ENCODE measurements at places on chromosomes 12 and 14.

DNA sequence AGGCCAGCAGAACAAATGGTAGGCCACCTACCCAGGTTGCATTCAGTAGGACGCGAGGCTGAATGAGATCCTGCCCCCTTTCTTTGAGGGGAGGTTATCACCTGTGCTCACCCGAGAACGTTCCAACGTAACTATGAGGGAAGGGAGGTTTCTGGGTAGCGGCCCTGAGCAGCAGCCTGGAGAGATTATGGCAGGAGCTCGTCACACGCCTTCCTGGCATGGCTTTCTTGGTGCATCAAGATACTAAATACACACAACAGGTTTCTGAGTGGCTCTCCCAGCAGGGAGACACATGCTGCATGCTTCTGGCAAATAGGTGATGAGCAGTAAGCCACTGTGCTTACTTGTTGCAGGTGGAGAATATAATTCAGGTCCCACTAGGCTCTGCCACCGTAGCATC is 147.7 kb downstream of the CALM1 start:
- DNase-seq = no peak

DNA sequence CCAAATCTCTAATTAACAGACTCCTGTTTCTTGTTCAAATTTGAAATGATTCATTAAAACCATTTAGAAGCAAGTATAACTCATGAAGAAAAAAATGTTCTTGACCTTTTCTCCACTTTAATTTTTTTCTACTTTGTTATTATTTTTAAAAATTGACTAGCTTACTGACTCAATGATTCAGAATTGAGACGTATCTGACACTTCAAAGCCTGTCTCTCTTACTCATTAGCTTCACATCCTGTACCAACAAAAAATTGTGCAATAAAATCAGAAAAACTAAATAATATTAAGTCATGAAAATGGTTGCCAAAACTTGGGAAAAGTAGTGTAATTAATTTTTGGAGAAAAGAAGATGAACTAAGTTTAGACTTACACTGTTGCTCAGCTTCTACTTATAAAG is 331.2 kb downstream of the SLC16A7 start:
- no peak for DNase-seq

DNA sequence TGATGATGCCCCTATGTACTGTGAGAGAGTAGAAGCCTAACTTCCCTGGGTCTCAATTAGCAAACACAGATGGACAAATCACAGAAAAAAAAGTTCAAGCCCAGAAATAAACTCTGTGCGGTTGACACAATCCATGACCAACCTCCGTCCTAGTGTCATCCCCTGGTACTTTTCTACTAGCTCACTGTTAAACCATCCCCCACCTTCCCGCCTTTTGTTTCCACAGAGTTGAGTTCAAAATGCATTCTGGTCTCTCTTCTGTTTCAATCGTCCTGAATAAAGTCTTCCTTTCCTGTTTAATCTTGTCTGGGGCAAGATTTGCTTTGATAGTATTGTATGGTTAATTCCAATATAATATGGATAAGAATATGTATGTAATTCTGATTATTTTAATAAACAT is 199.9 kb downstream of the SLC6A15 start:
- DNase-seq = no peak

GRCh38 chr14:53106768-53107167 is 46.4 kb downstream of the DDHD1 start:
- no peak for DNase-seq

GRCh38 chr12:20097626-20098025 is 270.7 kb upstream of the PDE3A start:
- no peak for DNase-seq

DNA sequence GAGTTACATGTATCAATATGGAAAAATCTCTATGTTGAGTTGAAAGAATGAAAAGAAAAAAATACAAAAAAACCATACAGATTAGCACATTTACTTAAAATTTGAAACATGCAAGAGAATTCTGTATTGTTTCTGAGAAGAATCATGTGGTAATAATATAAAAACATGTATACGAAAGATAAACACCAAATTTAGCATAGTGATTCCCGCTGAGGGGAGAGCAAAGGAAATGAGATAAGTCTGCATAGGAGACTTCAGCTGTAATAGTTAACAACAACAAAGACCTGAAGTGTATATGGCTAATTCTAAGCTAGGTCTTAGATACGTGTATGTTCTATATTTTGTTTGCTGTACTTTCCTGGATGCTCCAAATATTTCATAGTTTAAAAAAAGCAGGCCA is 46.5 kb downstream of the FNTB start:
- no peak for DNase-seq

- DNase-seq = no peak
Measured at GRCh38 chr12:121781484-121781997, 11.9 kb downstream of the RHOF start.

DNA sequence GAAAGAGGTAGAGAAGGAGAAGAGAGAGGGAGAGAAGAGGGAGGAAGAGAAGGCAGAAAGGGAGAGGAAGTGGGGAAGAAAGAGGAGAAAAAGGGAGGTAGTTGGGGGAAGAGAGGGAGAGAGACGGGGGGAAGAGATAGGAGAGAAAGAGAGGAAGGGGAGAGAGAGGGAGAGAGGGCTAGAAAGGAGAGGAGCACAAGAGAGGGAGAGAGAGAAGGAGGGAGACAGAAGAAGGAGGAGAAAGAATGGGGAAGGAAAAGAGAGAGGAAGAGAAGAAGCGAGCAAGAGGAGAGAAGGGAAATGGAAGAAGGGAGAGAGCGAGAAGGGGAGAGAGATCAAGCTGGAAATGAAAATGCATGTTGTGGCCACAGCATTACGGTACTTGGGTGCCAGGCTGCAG is 1368.4 kb upstream of the TMEM132C start:
- DNase-seq = no peak

- no peak for DNase-seq
Measured at GRCh38 chr12:30602678-30603077, 93.0 kb downstream of the IPO8 start.

DNA sequence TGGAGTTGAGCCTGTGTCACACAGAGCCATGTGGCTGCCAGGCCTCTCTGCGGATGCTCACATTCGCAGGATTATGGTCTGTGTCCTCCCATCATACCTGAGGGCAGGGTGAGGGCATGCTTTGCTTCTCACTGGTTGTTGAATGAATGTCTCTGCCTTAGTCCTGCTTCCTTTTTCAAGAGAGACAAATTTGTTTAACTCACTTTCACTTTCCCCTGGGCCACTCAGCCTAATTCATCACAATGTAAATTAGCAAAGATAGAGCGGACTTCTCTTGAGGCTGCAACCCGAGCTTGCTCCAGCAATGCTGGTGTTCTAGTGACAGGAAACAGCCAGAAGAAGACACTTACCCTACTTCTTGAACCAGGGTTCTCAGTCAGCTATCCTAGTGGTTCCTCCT is 35.5 kb upstream of the PAX9 start:
- no peak for DNase-seq

DNA sequence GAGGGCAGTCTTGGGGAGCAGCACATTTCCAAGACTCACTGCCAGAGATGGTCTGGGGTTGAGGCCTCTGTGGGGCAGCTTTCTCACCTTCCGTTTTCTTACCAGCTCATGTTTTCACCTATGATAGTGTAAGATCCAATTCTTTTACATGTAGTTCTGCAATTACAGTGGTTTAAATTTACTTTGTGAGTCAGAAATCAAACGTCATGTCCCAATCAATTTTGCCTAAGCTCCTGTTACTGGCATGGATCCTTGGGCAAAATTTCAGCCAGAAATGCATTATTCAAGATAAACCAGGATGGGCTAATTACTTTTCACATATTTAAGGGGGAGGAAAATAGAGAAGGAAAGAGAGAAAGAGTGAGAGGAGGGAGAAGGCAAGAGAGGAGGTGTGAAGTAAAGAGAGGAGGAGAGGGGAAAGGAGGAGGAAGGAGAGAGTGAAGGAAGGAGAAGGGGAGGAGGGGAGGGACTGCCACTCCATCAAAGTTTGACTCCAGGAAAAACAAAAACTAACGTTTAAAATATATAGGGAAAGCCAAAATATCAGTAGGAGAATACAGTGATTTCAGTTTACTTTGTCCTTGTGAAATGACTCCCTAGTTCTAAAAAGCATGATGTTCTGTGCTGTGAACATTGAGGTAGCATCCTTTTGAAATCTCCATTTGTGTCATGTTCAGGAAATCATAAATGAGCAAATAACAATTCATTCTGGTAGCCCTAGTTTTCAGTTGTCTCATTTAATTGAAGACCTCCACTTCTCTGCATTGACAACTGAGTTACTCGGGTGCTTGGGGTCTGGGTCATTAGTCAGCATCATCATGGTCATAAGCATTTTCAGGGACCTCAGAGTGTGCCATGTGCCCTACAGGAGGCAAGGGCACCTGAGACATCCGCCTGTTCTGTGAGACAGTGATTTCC is 3.0 kb downstream of the BMAL2 start:
- DNase-seq = no peak

- no peak for DNase-seq
Measured at GRCh38 chr14:61812347-61813095, 50.3 kb downstream of the SNAPC1 start.

- DNase-seq = no peak
Measured at GRCh38 chr12:104600790-104601739, 144.3 kb downstream of the CHST11 start.

DNA sequence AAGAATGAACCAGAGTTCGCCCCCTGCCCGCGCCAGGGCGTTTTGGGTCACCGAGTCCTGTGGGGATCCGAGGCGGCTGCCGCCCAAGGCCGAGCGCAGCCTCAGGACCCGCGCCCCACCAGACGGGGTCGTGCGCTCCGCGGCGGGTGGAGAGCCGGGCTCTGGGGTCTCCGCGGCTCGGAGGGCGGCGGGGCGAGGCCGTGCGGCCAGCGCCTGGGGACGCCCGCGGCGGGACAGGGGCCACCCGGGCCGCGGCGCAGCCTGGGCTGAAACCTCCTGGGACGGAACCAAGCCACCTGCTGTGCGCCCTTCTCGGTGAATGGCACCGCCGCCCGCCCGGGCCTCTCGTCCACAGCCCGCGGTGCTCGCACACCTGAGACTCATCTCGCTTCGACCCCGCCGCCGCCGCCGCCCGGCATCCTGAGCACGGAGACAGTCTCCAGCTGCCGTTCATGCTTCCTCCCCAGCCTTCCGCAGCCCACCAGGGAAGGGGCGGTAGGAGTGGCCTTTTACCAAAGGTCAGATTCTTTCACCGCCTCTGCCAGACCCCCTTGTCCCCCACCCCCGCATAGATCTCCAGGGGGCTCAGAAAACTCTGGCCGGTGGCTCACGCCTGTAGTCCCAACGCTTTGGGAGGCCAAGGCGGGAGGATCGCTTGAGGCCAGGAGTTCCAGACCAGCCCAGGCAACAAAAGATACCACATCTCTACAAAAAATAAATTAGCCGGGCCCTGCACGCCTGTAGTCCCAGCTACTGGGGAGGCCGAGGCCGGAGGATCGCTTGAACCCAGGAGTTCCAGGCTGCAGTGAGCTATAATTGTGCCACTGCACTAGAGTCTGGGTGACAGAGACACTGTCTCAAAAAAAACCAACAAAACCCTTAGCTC is 901 bp downstream of the B3GNT4 start:
- DNase-seq = peak; percentile 33

DNA sequence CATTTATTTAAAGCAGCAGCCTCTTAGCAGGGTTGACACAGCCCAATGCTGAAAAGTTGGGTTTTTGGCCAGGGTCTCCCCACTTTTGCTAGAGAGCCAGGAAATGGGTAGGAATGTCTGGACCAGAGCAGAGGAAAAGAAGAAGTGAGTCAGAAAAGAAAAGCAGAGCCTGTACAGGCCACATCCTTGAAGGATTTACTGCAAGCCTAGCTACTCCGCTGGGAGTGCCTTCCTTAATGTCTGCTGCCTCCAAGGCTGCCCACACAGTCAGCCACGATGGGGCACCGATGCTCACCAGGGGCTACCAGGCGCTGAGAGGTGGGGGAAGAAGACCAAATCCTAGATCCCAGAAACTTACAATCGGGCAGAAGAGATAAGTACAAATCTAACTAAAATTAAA is 139.2 kb downstream of the C12orf75 start:
- no peak for DNase-seq

- DNase-seq = no peak
Measured at GRCh38 chr12:94839347-94839746, 164.2 kb downstream of the NDUFA12 start.

DNA sequence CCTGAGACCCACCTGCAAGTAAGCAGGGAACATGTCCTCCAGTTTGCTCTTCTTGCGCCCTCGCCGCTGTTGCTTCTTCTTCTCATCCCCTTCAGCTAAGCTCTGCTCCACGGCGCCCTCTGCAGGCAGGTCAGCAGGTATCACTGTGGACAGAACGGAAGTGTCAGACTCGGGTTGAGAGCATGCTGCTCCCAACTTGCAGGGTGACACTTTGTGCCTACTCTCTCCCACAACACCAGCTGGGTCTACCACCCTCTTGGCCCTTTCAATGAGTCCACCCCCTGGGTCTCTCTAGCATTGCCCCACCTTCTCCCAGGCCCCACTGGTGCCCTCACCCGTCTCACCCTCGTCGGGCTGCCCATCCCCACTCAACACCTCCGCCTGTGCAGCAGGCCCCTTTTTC is 16.7 kb downstream of the KMT2D start:
- peak; percentile 87 for DNase-seq

- DNase-seq = no peak
Measured at GRCh38 chr12:104258476-104259067, 43.0 kb downstream of the TXNRD1 start.

- DNase-seq = no peak
Measured at GRCh38 chr14:71726580-71727021, 205.6 kb upstream of the RGS6 start.

GRCh38 chr14:103180331-103180730 is 57.1 kb downstream of the TNFAIP2 start:
- DNase-seq = no peak

DNA sequence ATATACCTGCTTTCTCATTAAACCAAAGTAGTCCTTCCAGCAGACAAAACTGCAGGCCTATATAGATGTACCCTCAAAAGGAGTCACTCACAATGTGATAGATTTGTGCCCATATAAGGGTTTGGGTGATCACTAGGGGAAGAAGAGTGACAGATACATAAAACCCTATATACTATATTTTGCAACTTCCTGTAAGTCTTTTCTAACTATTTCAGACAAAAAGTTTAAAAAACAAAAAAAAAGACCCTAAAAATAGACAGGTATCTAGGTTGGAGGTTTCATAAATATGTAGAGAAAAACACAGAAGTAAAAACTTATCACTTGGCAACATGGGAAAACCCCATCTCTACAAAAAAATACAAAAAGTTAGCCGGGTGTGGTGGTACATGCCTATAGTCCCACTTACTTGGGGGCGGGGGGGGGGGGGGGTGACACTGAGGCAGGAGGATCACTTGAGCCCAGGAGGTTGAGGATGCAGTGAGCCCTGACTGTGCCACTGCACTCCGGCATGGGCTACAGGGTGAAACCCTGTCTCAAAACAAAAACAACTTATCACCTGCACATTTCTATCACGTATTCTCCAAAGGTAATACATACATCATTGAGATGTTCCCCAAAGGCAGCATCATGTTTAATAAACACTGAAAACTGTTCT is 2.9 kb downstream of the VCPKMT start:
- DNase-seq = no peak

GRCh38 chr14:105343194-105343593 is 28.6 kb downstream of the PACS2 start:
- no peak for DNase-seq

- DNase-seq = no peak
Measured at GRCh38 chr12:51335931-51336330, 10.5 kb downstream of the CELA1 start.

Measured in activated CD4-positive, alpha-beta T cell treated with anti-CD3 and anti-CD28 coated beads, Interleukin-2, amount 50 U/mL, for 1 hour (primary cell).